Activated CD8-positive, alpha-beta memory T cell treated with anti-CD3 and anti-CD28 coated beads, Interleukin-2, amount 10 ng/mL, durations not matched to agents 7 days and 5 days (primary cell): ENCODE measurements at places on chromosomes 3 and 15.

DNA sequence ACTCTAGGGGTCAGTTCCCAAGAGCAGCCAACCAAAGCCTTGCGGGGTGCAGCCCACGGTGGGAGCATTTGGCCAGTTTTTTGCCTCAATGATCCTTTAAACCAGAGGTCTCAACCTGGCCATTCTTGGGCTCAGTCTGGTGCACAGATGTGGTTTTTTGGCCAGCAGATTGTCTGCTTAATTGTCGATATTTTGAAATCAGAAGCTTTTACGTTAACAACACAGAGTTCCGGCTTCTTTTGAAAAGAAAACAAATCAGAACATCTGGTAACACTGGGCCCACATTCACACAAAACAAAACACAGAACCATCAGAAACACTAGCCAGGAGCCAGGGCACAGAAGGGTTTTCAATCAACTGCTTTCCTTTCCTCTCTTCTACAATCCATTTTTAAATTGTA, 127.7 kb downstream of the XXYLT1 start:
- DNase-seq: no peak

DNA sequence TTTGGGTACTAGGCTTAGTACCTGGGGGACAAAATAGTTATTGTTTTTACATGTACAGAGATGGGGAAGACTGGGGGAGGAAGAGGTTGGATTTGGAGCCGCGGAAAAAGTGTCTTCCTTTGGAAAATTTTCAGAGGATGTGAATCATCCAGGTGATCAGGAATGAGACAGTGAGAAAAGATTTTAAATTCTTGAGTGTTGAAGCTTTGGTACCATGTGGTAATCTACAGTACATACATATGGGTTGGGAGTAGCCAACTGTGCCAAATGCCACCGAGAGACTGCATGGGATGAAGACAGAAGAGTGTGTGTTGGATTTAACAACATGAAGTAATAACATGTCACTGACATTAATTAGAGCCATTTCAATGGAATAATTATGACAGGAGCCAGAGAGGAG, 1238.2 kb downstream of the ROBO1 start:
- DNase-seq: no peak

- DNase-seq: no peak
Measured at GRCh38 chr3:19254189-19254588, 105.9 kb downstream of the KCNH8 start.

- peak; percentile 72 for DNase-seq
Measured at GRCh38 chr3:188299068-188299467, 145.1 kb downstream of the LPP start.

DNA sequence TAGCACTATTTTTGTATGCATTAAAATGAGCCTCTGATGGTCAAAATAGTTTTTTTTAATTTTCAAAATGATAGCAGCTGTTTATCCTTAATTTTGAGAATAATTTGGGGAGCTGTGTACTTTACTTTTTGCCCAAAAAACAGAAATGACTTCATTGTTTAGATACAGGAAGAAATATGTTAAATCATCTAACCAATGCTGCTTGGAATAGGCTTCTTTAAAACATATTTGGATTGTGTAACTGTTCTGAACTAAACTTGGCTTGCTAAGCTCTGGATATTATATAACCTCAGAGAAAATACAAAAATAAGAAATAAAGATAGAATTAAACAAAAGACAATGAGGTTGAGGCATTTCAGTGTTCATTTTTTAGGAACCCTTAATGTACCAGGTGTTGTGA, 119.3 kb downstream of the SERPINI1 start:
- no peak for DNase-seq

GRCh38 chr15:64686130-64686735, 89.2 kb downstream of the RBPMS2 start:
- no peak for DNase-seq

DNA sequence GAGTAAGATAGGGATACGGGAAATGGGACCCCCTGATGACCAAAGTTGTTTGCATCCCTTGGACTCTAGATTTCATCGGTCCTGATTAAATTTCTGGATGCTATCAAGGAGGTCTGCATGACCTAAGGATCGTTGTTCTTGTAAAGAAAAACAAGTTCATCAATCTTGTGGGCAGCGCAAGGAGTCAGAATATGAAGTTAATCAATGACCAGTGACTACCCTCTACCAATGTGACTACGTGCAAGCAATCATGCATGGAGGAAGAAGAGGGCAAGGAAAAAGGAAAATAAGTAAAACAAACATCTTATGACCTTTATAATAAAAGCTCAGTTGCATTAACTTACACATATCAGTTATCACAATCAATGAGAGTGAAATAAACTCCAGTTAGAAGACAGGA, 139.7 kb downstream of the RTP4 start:
- no peak for DNase-seq

DNA sequence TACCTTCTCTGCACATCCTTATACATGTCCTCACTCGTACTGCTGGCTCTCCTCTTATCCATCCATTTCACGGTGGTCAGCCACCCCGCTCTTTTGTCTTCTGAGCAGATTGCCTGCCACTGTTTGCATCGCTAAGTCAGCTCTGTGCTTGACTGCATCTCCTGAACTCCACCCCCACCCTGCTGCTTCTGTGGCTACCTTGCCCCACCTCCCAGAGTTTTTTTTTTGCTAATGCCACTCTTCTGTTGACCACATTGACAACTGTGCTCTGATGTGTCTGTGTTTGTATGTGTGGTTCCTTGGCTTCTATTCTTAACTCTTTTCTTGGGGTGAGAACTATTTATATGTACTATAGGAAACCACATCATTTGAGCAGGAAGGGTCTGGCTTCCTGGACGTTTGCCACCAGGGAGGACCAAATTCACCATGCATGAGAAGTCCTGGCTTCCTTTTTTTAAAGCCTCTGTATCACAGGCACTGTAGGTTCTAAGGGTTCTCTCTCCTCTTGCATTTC, 12.8 kb upstream of the MTMR10 start:
- DNase-seq: peak; percentile 79

GRCh38 chr3:26625187-26625586, 2.6 kb downstream of the LRRC3B start:
- DNase-seq: no peak

DNA sequence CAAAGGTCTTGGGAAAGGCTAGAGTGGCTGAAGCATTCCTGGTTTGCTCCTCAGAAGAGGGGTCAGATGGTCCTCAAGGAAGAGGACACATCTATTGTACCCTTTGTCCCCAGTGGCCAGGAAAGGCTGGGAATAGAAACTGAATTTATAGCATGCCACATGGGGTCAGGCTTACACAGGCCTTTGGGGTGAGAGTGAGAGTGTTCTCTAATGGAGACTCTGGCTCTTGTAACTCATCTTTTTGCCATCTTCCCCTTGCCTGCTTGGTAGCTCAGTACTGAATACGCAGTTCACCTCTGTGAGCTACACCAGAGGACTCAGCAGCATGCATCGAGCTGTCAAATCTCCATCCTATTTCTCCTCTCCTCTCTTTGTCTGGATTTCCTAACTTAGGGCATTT, 87.5 kb downstream of the ATP2B2 start:
- DNase-seq: no peak

DNA sequence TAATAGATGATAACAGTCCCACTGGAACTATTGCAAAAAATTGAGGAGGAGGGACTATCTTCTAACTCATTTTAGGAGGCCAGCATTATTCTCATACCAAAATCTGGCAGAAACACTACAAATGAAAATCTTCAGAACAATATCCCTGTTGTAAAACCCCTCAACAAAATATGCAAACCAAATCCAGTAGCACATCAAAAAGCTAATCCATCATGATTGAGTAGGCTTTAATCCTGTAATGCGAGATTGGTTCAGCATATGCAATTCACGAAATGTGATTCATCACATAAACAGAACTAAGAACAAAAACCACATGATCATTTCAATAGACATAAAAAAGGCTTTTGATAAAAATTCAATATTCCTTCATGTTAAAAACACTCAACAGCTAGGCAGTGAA, 23.9 kb upstream of the PLSCR2 start:
- no peak for DNase-seq

- DNase-seq: peak; percentile 94
Measured at GRCh38 chr15:70299931-70300869, 202.5 kb upstream of the TLE3 start.

- DNase-seq: no peak
Measured at GRCh38 chr3:42119561-42120355, 28.6 kb downstream of the TRAK1 start.

GRCh38 chr15:48645558-48646330, at the start of gene FBN1:
TSS of gene FBN1 (minus strand) at chr15:48645709. CDS start at chr15:48644769, 940 bp downstream.
- DNase-seq: peak; percentile 52

DNA sequence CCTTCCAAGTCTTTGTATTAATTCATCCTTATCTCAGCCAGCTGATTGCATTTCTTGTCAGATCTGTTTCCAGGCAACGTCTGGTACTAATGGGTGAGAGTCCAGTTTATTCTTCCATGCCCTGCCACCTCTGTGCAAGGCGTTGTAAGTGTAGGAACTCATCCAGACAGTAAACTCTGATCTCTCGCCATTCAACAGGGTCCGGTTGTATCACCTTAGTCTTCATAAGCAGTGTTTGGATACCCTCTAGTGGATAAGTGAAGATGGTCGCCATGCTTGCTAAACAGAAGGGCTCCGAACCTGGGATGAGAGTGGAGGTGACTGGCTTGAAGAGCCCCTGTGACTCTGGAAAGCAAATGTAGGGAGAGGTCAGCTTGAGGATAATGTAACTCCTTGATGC, 51.6 kb upstream of the CMTM7 start:
- no peak for DNase-seq

DNA sequence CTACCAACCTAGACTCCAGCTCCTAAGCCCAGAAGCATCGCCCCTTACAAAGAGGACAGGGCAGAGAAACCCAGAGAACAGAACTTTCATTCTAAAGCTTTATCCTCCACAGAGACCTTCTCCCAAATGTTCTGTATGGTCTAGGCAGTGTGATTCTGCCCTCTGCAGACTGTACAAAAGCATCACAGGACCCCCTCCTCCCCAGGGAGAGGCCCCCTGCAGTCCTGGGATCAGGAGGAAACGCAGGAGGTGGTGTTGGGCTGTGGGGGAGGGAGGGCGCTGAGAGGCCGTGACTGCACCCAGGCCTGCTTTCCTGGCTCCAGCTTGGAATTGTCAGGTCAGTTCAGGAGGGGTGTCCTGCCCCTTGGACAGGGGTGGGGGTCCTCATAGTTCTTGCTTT, 101.3 kb downstream of the DGKG start:
- no peak for DNase-seq

- DNase-seq: no peak
Measured at GRCh38 chr3:141242377-141243092, 10.9 kb downstream of the PXYLP1 start.

GRCh38 chr3:128152419-128153155, 694 bp upstream of the EEFSEC start:
- no peak for DNase-seq

DNA sequence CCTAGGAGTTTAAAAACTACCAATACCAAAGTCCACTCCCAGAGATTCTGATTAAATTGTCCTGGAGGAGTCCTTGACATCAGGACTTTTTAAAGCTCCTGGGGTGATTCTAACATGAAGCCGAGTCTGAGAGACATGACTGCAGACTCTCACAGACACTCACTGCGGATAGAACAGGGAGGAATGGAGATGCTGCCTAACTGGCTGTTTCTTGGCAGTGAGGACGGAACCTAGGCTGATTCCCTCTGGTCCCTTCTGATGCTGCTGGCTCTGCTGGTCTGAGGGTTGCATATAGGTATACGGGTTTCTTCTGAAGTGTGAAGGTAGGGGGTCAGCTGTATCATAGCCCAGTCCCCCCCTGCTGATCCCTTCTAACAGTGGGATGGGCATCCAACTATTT, 1.3 kb upstream of the HRG start:
- no peak for DNase-seq

DNA sequence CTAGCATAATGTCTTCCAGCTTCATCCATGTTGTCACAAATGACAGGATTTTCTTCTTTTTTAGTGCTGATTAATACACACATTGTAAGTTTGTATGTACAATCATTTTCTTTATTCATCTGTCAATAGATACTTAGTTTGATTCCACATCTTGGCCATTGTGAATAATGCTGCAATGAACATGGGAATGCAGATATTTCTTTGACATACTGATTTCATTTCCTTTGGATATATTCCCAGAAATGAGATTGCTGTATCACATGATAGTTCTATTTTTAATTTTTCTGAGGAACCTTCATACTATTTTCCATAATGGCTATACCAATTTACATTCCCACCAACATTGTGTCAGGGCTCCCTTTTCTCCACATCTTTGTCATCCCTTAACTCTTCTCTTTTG, 117.9 kb downstream of the MEIS2 start:
- DNase-seq: no peak

DNA sequence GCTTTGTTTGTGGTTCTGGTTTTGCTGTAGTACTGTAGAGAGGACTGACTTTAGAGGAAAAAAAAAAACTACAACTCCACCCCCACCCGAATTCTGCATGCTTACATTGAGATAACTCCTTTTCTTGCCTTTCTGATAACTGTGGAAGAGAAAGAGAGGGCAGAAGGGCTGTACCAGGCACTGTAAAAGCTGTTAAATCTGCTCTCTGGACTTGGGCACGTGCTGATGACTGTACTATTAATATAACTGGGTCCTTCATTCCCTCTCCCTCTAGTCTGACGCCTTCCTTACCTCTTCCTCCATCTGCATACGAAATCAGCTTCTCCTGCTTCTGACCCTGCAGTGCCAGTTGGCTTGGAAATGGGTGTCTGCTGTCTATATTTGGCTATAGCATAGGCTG, 15.0 kb downstream of the MAPKBP1 start:
- no peak for DNase-seq
